AG04450 (cell line): ENCODE measurements at places on chromosomes 6 and 20.

- no peak for DNase-seq
Observed at GRCh38 chr6:7479801-7480266, 61.6 kb upstream of the DSP start.

DNA sequence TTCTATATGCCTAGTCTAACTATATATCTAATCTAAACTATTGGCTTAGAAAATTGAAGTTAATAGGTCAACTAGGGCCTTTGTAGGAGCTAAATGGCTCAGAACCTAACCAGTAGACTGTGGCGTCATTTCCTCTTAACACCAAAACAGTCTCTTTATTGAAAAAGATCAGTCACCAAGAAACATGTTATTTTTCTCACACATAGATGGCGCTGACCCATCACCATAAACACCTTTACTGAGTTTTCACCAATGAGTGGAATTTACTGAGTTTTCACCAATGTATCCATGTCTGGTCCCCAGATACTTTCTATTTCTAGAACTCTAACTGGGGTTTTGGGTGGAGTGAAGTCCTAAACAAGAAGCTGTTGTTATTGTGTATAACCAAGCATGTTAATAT lies 636.0 kb downstream of the BCKDHB start:
- no peak for DNase-seq

DNA sequence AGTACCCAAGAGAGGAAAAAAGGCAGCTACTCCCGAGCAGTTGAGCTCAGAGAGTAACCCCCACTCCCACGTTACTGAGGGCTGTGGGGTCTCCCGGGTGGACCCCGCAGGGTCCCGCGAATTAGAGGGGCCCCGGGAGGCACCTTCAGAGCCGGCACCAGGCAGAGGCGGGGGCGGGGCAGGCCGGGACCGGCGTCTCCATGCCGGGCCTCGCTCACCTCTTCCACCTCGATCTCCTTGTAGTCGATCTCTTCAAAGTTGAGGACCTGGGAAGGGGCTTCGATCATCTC lies 381 bp downstream of the MAP3K7 start:
- DNase-seq: no peak

GRCh38 chr6:129646642-129647041 lies 63.3 kb downstream of the ARHGAP18 start:
- DNase-seq: no peak

DNA sequence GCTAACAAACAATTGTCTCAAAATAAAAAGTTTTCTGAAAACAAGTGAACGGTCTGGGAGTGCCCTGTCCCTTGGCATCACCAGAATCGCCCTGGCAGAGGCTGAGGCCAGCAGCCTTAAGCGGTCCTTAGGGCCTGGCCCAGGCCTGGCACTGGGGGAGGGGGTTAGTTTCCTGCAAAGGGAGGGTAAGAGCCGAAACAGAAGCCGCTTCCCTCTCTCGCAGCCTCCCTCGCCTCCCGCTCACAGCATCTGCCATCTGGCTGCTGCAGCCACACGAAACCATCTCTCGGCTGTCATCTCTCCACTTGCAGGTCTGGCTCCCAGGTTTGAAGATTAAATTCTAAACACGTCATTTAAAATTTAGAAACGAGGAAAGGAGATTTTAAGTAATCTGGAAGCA lies 31.5 kb downstream of the PMEPA1 start:
- DNase-seq: no peak

GRCh38 chr6:139287868-139288267 lies 3.9 kb downstream of the TXLNB start:
- no peak for DNase-seq

DNA sequence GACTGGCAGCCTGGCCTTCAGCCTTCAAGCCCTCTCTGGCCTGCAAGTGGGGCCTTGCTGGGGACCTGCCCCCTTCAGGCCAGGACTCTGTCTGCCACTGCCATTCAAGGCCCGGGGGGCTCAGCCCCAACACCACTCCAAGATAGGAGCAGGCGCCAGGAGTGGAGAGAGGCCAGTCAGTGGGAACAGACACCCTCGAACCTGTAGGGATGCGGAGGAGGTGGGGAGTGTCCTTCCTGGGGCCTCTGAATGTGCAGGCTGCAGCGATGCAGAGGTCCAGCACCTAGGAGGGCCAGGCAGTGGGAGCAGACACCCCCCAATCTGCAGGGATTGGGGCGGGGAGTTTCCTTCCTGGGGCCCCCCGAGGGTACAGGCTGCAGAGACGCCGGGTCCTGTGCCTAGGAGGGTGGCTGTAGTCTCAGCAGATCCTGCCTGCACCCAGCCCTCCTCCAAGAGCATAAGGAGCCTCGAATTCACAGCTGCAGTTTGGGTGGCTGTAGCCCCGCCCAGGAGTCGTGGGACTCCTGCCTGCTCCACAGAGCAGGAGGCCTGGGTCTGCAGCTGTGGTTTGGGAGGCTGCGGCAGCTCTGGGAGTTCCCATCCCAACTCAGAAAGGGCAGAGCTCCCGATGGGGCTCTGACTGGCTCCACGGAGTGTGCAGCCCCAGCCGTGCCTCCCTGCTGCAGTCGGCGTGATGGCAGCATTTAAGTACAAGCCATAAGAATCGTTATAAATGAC lies 33.1 kb downstream of the NR2E1 start:
- DNase-seq: no peak

GRCh38 chr6:56026455-56027180 lies 151.2 kb upstream of the BMP5 start:
- no peak for DNase-seq

DNA sequence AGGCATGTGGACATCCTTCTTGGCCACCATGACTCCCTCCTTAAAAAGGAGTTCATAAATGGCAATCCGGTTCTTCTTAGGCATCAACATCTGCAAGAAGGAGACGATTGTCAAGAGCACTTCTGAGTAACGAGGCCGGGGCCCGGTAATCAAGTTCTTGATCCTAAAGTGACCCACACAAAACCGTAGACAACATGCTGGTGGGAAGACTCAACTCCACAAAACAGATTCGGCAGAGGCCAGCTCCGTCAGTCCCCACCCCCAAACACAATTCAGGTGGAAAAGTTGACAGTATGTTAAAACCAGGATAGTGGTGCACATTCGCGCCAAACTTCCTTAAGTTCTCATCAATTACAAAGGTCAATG lies 754 bp downstream of the RPS10 start:
- DNase-seq: no peak

DNA sequence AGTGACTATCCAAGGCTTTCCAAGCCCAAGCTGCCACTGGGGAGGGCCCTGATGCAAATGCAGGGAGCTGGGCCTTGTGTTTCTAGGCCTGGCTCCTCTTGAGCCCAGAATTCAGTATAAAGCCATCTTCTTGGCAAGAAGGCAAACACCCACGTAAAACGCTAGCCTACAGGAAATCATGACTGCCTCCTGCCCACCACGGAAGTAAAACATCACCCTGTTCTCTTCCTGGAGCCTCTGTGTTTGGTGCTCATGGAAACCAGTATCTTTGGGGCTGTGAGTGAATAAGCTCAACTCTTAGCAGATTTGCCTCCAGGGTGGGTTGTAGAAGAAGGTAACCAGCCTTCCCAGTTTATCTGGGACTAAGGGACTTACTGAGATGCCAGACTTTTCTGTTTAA lies 271.0 kb downstream of the ZNF217 start:
- DNase-seq: no peak

GRCh38 chr6:33166811-33167210 lies 25.5 kb downstream of the COL11A2 start:
- no peak for DNase-seq
